Stimulated activated CD4-positive, alpha-beta T cell treated with anti-CD3 and anti-CD28 coated beads, Interleukin-4, amount 100 ng/mL, for 4 hours (primary cell): ENCODE measurements at places on chromosomes 2 and 18.

DNA sequence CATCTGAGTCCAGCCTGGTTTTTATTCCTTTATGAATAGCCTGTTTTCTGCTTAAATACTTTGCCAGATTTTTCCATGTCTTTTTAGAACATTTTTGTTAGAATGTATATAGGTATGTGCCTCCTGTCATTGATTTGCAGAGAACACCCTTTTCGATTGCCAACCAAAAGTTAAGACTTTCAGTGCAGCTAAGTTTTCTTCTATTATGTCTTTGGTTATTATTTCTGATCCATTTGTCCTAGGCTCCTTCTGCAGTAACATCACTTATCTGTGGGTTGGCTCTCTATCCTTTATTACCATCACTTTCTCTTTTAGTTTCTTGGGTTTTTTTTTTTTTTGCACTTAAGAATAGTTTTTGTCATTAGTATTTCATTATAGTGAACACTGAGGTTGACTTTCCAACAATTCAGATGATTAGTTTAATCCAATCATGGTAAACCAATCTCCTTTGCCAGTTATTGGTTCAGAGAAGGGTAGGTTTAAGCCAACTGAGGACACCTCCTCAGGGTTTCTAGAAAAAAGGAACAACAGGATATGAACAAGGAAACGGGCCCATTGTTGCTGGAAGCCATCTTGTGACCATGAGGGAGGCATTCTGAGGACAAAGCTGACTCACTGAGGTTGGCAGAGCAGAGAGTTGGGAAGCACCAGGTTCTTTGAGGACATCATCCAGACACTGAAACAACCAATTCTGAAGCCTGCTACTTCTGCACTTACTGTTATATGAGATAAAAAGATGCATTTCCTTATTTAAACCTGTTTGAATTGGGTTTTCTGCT, 37.9 kb upstream of the GBX2 start:
- DNase-seq, result no peak

GRCh38 chr2:123840574-123840973, 184.5 kb upstream of the CNTNAP5 start:
- no peak for DNase-seq

DNA sequence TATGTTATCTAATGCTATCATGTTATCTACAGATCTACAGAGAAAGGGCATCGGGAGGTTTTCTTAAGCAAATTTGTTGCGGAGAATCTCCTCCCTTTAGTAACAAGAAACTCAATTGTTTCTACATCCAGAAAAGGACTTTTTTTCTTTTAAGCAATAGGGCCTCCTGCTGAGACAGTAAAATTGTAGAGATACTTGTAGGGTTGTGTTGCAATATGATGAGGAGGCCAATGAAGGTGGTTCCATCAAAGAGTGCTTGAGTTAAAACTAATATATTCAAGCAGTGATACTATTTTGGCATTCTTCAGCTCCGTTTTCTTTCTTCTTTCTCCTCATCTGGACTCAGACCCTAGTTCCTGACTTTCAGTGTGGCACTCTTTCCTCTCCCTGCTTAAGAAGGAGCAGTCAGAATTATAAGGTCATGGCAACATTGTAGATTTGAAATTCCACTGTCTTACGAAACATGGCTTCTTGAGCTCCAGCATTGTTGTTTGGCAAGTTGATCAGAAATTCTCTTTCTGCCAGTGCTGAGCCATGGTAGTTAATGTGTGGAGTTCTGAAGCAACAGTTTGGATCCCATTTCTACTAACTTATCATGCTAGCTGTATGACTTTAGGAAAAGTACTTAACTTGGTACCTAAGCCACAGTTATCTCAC, 202.0 kb upstream of the SLC14A2 start:
- DNase-seq, result no peak

DNA sequence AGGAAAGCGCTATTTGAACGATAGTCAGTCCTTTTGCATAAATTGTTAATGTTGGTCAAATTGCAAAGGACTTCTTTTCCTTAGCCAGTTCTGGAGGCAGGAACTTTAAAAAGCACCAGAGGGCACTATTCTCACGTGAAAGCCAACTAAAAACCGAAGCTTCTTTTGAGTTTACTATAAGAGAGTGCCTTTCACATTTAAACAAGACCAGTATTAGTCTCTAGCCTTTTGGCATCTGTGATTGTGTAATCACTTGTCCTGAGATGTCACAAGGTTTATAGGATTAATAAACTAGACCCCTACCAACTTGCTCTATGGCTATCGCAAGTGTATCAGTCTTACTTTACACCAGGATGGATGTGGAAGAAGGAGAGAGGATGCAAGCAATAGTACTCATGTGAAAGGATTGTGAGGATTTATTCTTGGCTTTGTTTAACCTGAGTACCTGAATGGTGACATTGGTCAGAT, 14.4 kb upstream of the STAT4 start:
- DNase-seq, result no peak

- DNase-seq, result no peak
Measured at GRCh38 chr2:233892793-233893192, 24.4 kb upstream of the TRPM8 start.
